CD4-positive, alpha-beta memory T cell (primary cell): ENCODE measurements at places on chromosomes 11 and 22. TPM values are rescaled to one million over a fixed set of nuclear protein-coding genes. Genes with fewer than 3 reads are reported as not detected.

DNA sequence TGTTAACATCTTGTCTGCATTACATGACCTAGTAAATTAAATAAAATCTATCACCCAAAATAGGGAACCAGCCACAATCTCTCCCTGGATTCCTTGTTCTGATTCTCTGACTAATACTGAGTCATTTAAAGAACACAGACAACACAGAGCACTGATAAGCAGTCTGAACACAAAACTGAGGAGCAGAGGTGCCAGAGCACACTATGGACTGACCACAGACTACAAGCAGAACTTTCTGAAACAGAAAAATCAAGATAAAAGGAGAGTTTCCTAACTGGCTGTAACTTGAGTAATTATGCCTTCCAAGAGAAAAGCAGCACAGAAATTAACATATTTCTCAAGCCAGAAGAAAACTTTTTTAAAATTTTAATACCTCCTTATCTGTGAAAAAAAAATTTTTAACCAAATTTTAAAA, 128.8 kb downstream of the SGSM3 start:
- DNase-seq = no peak
- no peaks in the 10 kb centered on the region for H3K27me3 ChIP-seq
- H3K36me3 ChIP-seq = no peaks in the 10 kb centered on the region
- no peak overlapping the region for H3K27ac ChIP-seq

- no peaks in the 10 kb centered on the region for H3K27me3 ChIP-seq
- no peak overlapping the region for H3K4me3 ChIP-seq
- no peaks in the 10 kb centered on the region for H3K36me3 ChIP-seq
- no peak overlapping the region for H3K27ac ChIP-seq
Observed at GRCh38 chr22:49103314-49104059, 724.2 kb downstream of the BRD1 start.

DNA sequence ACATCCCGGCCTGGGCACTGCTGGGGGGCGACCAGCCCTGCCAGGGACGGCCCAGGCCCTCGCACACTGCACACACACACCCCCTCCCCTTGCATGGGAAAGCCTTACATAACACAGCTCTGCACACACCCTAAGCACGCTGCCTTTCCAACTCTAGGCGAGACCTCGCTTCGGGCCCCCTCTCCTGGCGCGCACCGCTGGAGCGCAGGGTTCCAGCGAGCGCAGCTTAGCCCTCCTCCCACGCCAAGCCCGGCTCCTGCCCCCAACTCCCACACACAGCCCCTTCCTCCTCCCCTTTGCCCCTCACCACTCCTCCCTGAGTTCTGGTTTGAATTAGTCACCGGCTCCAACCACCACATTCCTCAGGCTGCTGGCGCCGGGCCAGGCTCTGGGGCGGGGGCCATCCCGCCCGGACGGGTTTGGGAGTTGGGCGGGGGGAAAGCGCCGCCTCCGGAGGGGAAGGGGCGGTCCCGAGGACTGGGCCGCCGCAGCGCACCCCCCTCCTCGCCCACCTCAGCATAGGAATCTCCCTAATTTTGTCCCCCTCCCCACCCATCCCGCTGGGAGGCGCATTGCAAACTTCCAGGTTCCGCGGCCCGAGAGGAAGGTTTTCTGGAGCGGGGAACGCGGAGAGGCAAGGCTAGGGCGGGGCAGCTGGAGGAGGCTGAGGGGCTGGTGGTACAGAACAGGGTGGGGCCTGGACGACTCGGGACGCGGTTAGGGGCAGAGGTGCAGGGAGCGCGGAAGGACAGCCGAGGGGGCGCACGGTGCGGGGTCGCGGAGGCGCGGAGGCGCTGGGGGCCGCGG, 966 bp downstream of the AHNAK start:
- no peaks in the 10 kb centered on the region for H3K27me3 ChIP-seq
- DNase-seq = peak; percentile 57
- H3K27ac ChIP-seq = peak overlapping the region; percentile 97
- no peaks in the 10 kb centered on the region for H3K36me3 ChIP-seq

- peaks cover 4% of the 10 kb centered on the region for H3K36me3 ChIP-seq
- no peaks in the 10 kb centered on the region for H3K4me1 ChIP-seq
- H3K27me3 ChIP-seq = no peaks in the 10 kb centered on the region
- no peak overlapping the region for H3K4me3 ChIP-seq
- DNase-seq = no peak
Observed at GRCh38 chr22:40908895-40909294, 42.3 kb upstream of the RBX1 start.

Gene PANX3
- polyA plus RNA-seq = not detected

Gene CSF2RB
- 0.34 TPM for polyA plus RNA-seq
